ENCODE measurements at places on chromosomes 2 and 18. TPM values are rescaled to one million over a fixed set of nuclear protein-coding genes. Genes with fewer than 3 reads are reported as not detected.

SOWAHC gene
- 6.6 TPM for total RNA-seq

UGT1A4 gene
- not detected for total RNA-seq

TFPI gene
- 57.4 TPM for total RNA-seq

ZEB2 gene
- total RNA-seq = 251 TPM

IGFBP5 gene
- 42.4 TPM for total RNA-seq

GPR55 gene
- 6.0 TPM for total RNA-seq

AGXT gene
- total RNA-seq = 1.6 TPM

PRKCE gene
- total RNA-seq = 38.2 TPM

E2F6 gene
- total RNA-seq = 7.3 TPM

CREB1 gene
- total RNA-seq = 87.4 TPM

IL1F10 gene
- not detected for total RNA-seq

PPP1R1C gene
- total RNA-seq = not detected

NIF3L1 gene
- total RNA-seq = 20.6 TPM

COL3A1 gene
- 129 TPM for total RNA-seq

TTR gene
- total RNA-seq = not detected

CYBRD1 gene
- total RNA-seq = 37.1 TPM

RANBP2 gene
- 64.7 TPM for total RNA-seq

CD28 gene
- total RNA-seq = 15.8 TPM

ECEL1 gene
- total RNA-seq = 0.27 TPM

MEP1B gene
- total RNA-seq = not detected

PTPRN gene
- total RNA-seq = not detected

GPC1 gene
- 9.0 TPM for total RNA-seq

SCN7A gene
- 1.1 TPM for total RNA-seq

PTH2R gene
- 0.69 TPM for total RNA-seq

ALPP gene
- not detected for total RNA-seq

KLHL29 gene
- 10.3 TPM for total RNA-seq

CROCC2 gene
- 0.39 TPM for total RNA-seq

CRYBA2 gene
- not detected for total RNA-seq

REG3G gene
- not detected for total RNA-seq

HRH4 gene
- 1.3 TPM for total RNA-seq

SPAG16 gene
- 13.5 TPM for total RNA-seq

TUBA4B gene
- not detected for total RNA-seq

MYO5B gene
- total RNA-seq = 3.3 TPM

ZNF514 gene
- 17.6 TPM for total RNA-seq

ZNF804A gene
- 0.40 TPM for total RNA-seq

CXCR1 gene
- 32.1 TPM for total RNA-seq
